Body of pancreas (tissue), 4 donors: ENCODE measurements at places on chromosomes 6 and 20. TPM values are rescaled to one million over a fixed set of nuclear protein-coding genes. Genes with fewer than 3 reads are reported as not detected.

SLC25A27 gene
- total RNA-seq = 24.1 TPM

FOXC1 gene
- 3.6 TPM for total RNA-seq

MEI4 gene
- 3.3 TPM for total RNA-seq

TOX2 gene
- 1.8 TPM for total RNA-seq

WFDC12 gene
- not detected for total RNA-seq

DEFB126 gene
- not detected for total RNA-seq

PRR18 gene
- not detected for total RNA-seq

C20orf144 gene
- not detected for total RNA-seq

RIMS4 gene
- 0.26 TPM for total RNA-seq

KCNK5 gene
- 16.9 TPM for total RNA-seq

OR2W1 gene
- total RNA-seq = not detected

NQO2 gene
- 17.1 TPM for total RNA-seq

PRICKLE4 gene
- total RNA-seq = 16.8 TPM

OR2J3 gene
- not detected for total RNA-seq

C20orf96 gene
- total RNA-seq = 1.8 TPM

LRRC73 gene
- total RNA-seq = not detected

WFDC2 gene
- total RNA-seq = 3.0 TPM

CST7 gene
- total RNA-seq = 1.8 TPM

CALHM4 gene
- total RNA-seq = not detected
